ENCODE measurements at places on chromosomes 1 and 21.
A peak's percentile ranks its signal among the peaks of the same experiment; 100 is the strongest.

- no peak for DNase-seq
Measured at GRCh38 chr1:220451532-220451931, 76.4 kb upstream of the MARK1 start.

DNA sequence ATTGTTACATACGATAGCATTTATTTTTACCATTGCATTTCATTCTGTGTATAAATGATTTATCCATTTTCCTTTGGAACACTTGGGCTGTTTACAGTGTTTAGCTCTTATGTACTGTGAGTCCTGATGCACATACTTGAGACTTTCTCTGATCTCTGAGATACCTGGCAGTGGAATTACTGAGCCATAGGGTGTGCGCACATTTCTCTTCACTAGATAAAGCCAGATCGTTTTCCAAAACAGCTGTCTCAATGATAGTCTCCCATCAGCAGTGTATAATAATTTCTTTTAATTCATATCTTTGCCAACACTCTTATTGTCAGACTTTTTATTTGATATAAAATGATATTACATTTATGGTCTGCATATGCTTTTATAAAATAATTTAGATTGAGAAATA is 66.2 kb downstream of the VPS13D start:
- no peak for DNase-seq

DNA sequence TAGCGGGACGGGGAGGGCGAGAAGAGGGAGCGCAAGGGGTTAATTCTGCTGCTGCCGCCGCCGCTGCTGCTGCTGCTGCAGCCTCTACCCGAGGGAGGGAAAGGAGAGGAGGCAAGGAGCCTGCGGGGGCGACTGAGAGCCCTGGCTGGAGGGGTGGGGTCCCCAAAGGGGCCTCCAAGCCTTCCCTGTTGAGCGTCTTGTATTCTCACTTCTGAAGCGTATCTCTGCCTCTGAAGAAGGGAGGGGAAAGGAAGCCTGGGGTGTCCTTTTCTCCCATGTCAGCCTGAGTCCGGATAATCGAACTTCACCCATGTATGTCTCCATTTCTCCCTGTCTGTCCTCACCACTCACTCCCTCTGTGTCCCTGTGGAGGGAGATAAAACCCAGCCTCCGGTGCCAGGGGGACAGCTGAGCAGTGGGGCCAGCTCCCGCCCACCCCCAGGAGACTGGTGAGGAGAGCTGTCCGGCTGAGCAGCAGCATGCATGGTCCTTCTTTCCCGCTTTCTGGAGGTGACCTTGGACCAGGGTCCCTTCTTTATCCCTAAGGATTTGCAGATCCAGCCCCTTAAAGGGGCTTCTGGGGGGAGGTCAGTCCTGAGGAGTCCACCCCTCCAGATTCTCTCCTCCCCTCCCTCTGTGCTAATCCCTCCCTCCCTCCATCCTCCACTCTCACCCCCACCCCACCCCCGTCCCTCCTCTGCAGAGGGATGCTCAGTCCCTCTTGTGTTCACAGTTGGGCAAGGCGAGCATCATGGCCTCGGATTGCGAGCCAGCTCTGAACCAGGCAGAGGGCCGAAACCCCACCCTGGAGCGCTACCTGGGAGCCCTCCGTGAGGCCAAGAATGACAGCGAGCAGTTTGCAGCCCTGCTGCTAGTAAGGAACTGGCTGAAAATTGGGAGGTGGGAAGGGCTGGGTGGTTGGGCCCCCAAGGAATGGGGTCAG is 1.0 kb downstream of the NCDN start:
- no peak for DNase-seq

- peak; percentile 62 for DNase-seq
Measured at GRCh38 chr1:150970808-150971582, 3.6 kb downstream of the CERS2 start.

GRCh38 chr1:181128592-181129497 is 40.3 kb downstream of the IER5 start:
- no peak for DNase-seq

- peak; percentile 79 for DNase-seq
Measured at GRCh38 chr1:207034998-207035397, 2.4 kb upstream of the C1orf116 start.

GRCh38 chr1:198272492-198272891 is 115.7 kb downstream of the NEK7 start:
- DNase-seq = no peak

DNA sequence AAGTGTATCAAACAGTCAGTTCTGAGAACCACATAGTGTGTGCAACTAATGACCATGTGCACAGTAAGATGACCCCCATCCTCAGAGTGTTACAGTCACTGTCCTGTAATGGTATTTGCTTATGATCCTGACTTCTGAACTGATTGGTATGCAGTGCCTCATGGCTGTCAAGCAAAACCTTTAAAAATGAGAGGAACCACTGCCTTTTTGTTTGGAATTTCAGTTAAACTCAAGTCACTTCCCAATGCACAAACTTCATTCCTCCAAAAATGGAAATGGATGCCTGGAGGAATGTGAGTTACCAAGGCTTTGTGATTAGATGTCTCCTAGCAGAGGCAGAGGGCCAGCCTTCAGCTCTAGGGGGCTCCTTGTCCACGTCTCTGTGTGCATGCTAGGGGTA is 10.5 kb downstream of the C1orf198 start:
- DNase-seq = peak; percentile 45

- DNase-seq = peak; percentile 60
Measured at GRCh38 chr1:1157914-1158710, 15.6 kb upstream of the TTLL10 start.

- no peak for DNase-seq
Measured at GRCh38 chr21:42193131-42193671, 25.7 kb upstream of the ABCG1 start.

DNA sequence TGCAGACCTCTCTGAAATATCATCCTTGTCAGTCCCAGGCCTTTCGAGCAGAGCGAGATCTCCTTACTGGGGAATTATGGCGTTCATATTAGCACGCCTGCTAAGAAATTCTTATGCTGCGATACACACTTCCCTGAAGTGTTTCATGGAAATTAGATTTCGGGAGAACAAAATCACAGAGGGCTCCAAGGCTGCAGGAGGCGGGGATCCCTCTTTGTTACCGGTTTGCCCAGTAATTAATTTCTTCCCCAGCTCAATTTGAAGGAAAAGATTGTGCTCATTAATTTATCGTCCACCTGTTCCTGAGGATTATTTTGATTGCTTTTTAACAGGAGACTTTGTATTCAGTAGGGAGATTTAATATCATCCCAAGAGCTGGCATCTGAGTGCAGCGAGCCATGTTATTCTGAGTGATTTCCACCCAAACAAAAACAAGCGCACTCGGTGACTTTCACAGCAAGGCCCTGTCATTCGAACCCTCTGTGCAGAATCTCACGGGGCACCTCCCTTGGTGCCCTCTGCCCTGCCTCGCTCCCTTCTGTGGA is 202.3 kb upstream of the GALNT2 start:
- DNase-seq = no peak

GRCh38 chr1:2803086-2803930 is 1.8 kb upstream of the TTC34 start:
- DNase-seq = no peak

DNA sequence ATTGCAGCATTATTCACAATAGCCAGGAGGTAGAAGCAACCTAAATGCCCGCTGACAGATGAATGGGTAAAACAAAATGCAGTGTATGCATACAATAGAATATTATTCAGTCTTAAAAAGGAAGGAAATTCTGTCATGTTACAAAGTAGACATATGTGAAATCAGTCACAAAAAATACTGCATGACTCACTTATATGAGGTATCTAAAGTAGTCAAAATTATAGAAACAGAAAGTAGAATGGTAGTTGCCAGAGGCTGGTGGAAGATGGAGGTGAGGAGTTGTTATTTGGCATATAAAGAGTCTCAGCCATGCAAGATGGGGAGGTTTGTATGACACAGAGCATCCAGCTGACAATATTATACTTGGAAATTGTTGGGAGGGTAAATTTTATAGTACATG is 43.0 kb upstream of the EGLN1 start:
- no peak for DNase-seq

- peak; percentile 88 for DNase-seq
Measured at GRCh38 chr1:27659497-27660299, 12.3 kb downstream of the IFI6 start.

GRCh38 chr21:44980562-44981489 is 41.0 kb downstream of the SLX9 start:
- DNase-seq = no peak

GRCh38 chr21:29175408-29176134 is 45.1 kb downstream of the MAP3K7CL start:
- no peak for DNase-seq

- no peak for DNase-seq
Measured at GRCh38 chr1:160238408-160238807, 23.9 kb downstream of the DCAF8 start.

- DNase-seq = peak; percentile 75
Measured at GRCh38 chr1:83508485-83509151, 490.3 kb downstream of the TTLL7 start.

- DNase-seq = peak; percentile 82
Measured at GRCh38 chr1:162055062-162055461, 14.4 kb upstream of the NOS1AP start.

GRCh38 chr1:183977717-183978116 is 59.8 kb downstream of the COLGALT2 start:
- DNase-seq = no peak

- no peak for DNase-seq
Measured at GRCh38 chr1:48246727-48247126, 24.2 kb downstream of the SLC5A9 start.

DNA sequence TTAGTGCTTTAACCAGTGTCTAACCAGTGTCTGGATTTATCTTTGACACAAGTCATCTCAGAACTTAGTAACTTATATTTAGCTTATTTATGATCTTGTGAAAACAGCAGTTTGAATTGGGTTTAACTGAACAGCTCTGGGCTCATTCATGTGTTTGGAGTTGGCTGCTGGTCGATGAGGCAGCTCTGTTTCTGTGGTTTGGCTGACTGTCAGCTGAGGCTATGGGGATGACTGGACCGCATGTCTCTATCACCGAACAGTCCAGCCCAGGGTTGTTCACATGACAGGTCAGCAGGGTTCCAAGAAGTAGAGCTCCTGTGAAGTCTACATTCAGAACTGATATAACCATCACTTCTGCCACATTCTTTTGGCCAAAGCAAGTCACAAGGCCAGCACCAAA is 29.1 kb upstream of the C21orf91 start:
- DNase-seq = peak; percentile 96

- DNase-seq = no peak
Measured at GRCh38 chr1:25926731-25927496, 20.7 kb upstream of the STMN1 start.

GRCh38 chr21:16504766-16505165 is 775.0 kb downstream of the USP25 start:
- DNase-seq = no peak

GRCh38 chr1:151612501-151613281 is 841 bp downstream of the SNX27 start:
- DNase-seq = peak; percentile 21
